G401 (cell line): ENCODE measurements at places on chromosomes 6 and 20. TPM values are rescaled to one million over a fixed set of nuclear protein-coding genes. Genes with fewer than 3 reads are reported as not detected.

DNA sequence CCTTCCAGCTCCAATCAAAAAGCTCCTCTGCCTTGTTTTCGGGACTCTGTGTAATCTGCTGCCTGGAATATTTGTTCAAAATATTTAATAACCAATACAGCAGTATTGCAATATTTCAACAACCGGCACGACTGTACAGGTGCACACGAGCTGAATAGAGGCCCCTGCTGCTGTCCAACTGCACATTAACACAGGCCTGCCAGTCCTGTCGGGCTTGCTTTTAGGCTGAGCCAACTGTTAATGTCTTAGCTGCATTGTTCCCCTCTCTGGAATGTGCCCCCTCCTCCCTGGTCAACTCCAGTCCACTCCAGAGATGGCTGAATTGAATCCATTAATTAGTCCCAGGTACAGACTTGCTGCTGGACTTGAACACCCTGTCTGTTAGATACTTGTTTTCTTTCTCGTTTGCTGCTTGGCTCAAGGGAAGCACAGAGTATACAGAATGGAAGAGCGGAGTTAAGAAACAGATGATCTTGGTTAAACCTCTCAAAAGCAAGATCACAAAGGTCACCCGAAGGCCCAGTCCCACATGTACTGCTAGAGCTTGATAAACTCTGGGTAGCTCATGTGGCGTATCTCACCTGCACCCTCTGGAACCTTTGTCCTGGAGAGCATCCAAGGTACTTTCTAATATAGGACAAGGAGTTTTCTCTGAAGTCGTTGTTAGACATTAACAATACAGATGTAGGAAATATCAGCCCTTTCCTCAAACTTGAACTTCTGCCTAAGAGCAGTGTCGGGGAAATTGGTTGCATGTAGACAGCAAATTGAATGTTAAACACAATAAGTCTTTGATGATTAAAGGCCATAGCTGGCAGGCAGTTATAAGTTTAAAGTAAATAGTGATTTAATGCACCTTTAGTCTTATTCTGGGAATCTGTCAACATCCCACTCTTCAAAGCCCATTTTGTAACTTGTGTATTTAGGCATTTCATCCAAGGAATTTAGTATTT is 31.9 kb downstream of the SHLD1 start:
- DNase-seq, result no peak

MYMX gene
- total RNA-seq, result 0.43 and 8.3 TPM in 2 replicates

DNA sequence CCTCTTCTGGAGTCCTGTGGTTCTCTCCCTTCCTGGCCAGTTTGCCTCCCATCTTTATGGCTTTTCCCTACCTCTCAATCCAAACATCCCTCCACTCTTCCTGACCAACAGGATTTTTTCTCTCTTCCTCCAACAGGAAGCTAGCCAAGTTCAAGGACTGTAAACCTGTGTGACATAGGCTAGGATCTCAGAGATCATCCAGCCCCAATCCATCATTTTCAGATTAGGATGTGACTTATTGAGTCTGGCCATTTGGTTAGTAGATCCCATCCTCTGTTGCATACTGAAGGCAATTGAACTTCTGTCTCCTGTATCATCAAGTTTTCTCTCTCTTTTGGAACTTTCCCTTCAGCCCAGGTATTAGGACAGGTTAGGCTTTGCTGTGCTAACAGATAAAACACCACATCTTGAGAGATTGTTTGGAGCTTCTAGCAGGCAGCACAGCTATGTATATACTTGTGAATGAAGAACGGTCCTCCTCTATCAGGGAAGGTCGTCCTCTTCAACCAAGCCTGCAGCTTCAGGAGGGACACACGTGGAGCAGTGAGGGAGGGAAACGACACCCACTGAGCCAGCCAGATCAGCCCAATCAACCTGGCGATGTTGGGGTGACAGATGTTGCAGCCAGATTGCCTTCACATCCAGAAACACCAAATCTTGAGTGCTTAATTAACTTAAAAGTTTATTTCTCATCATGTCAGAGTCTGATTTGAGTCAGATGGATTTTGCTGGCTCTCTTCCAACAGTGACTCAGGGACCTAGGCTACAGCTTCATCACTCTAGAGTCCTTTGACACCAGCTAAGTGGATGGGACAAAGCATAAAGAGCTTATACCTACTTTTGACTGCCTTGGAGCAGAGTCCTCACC is 106.8 kb downstream of the GJA10 start:
- DNase-seq, result no peak

DNA sequence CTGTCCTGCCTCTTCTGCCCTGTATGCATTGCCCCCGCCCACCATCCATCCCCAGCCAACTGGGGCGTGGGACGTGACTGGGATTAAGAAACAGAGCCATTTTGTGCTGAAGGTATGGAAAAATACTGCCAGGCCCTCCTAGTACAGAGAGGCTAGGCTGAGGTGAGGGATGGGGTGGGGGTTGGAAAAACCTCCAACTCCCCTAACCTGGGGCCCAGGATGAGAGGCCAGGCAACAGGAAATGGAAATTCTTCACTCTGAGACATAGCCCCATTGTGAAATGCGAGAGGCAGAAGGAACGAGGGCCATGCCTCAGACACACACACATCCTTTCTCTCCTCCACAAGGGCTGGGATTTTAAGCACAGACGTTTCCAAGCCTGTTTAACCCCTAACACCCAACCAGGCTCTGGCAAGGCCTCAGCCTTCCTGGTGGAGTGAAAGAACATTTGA is 19.9 kb downstream of the KCNK5 start:
- no peak for DNase-seq

GRCh38 chr6:122180132-122180531 is 219.3 kb upstream of the HSF2 start:
- DNase-seq, result peak; percentile 35

SLC22A3 gene
- total RNA-seq, result not detected in 2 replicates

DNA sequence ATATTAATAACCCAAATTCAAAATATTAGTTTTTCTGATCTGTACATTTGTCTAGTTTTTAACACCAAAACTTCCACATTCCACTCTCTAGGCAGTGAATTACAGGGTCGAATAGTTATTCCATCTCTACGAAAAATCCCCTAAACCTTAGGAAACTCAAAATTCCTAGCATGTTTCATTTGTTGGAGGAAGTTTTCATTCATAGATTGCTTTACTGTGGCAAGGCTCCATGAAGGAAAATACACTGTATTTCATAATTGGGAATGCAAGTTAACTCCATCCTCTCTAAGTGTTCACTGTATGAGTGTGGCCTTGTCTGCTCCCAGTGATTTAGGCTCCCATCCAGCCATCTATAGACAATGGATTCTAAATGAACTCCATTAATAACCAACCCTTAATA is 296.1 kb downstream of the TENT5A start:
- DNase-seq, result no peak

GRCh38 chr20:4152696-4153235 is 137.4 kb upstream of the RNF24 start:
- DNase-seq, result no peak

GRCh38 chr6:108872141-108872557 is 23.9 kb downstream of the ARMC2 start:
- DNase-seq, result peak; percentile 31

DNA sequence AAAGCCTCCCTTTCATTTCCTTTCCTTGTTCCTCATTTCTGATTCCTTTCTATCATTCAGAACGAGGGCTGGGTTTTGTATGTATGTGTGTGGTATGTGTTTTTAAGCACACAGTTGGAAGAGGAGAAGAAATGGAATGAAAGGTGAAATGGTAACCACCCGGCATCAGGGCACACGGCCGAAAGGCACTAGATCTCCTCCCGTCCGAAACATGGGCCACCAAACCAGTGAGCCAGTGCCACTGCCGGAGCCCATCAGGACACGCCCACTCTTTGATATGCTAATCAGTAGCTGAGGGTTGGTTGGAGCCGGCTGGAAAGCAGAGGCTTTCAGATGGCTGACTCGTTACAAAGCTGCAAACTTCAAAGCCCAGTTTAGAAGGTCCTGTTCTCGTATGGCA is 228.6 kb upstream of the JARID2 start:
- DNase-seq, result peak; percentile 37

DNA sequence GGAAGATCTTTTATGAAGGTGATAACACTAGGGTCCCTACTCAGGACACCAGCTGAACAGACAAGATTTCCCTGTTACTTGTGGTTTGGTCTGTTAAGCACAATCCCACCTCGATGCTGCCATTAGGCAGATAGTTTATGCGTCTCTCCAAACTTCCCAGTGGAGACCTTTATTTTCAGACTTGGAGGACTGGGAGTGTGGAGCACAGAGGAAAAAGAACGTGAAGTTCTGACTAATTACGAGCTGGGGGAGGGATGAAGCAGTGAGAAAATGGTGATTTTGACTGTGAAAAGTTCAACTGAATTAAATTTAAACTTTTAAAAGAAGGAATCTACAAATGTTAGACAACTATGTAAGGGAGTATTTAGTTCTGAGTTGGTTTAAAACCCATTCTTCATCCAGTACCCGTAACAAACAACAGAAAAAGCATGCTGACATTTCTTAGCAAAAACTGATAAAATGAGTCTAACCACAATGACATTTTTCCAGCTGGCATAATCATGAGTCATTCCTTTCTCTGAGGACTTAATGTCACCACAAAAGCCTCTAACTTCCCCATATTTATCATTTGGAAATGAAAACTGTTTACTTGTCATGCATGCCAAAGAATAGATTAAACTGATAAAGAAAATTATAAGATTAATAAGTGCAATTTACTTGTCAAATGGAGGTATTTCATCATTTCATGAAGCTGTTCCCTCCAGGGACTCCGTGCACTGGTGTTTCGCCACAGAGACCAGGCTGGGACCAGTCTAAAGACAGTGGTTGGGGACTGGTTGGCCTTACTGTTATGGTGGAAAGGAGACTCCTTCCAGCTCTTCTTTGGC is 113.3 kb upstream of the SSTR4 start:
- no peak for DNase-seq

CST7 gene
- total RNA-seq, result not detected in 2 replicates

DNA sequence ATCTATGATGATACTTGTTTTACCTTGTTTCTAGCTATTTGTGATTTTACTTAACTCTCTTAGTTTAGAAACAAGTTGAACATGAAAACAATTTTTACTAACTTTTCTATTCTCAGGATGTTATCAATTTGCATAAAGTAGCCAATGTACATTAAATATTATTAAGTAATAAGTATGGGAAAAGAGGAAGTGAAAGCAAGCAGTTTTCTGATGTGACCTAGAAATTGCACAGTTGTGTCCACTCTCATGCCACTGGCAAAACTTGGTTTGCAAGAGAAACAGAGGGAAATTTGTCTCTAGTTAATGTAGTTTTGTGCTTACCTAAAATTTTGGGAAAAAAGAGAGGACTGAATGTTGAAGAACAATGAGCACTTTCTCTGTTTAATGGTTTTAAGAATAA is 19.2 kb upstream of the TSPYL1 start:
- no peak for DNase-seq

GNMT gene
- 0.75 TPM in 1 of 2 replicates, not detected in the other for total RNA-seq

TCP11 gene
- total RNA-seq, result not detected in 2 replicates

DNA sequence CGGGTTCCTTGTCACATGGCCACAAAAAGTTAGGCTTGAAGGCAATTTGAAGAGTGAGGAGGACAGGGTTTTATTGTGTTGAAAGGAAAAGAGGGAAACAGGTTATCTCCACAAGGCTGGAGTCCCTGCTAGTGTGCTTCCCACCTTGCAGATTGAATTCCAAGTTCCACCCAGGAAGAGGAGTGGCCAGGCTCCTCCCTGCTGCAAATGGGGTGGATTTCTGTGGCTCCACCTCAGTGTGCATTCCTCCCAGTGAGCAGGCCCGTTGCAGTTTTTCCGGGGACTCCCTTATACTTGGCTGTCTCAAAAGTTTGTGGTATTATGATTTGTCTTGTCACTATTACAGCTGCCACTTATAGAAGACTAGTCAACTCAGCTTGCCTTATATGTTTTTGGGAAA is 281.8 kb upstream of the PLCB4 start:
- no peak for DNase-seq

DNA sequence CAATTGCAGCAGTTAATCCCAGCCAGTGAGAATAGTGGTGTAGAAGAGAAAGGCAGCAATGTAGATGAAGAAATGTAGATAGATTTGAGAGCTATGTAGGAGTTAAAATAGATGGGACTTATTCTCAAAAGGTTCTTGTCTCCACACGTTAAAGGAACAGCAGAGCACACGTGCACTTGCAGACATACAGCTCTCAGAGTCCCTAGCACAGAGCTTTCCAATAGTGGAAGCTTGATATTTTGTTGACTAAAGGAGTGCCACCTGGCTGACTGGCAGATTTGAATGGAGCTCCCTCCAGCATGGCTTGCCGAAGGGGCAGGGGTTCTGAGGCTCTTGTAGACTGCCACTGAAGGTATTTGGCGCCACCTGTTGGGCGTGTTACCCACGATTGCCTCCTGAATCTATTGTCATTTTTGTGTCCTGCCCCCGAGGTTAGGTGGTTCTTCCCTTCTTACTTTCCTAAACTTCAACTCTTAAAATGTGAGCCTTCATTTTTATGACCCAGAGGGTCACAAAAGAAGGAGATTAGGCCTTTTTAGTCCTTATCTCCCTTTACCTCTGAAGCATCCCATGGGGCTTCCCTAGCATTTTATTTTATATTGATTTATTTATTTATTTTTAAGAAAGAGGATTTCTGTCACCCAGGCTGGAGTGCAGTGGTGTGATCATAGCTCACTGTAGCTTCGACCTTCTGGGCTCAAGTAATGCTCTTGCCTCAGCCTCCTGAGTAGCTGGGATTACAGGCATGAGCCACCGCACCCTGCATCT is 16.4 kb downstream of the BRD2 start:
- DNase-seq, result peak; percentile 95

IL20RA gene
- not detected in 2 replicates for total RNA-seq

- DNase-seq, result no peak
Measured at GRCh38 chr6:129663531-129663930, 46.4 kb downstream of the ARHGAP18 start.

- no peak for DNase-seq
Measured at GRCh38 chr6:1597924-1598323, 11.8 kb upstream of the FOXC1 start.

GRCh38 chr6:11353921-11354389 is 121.5 kb upstream of the NEDD9 start:
- no peak for DNase-seq

DNA sequence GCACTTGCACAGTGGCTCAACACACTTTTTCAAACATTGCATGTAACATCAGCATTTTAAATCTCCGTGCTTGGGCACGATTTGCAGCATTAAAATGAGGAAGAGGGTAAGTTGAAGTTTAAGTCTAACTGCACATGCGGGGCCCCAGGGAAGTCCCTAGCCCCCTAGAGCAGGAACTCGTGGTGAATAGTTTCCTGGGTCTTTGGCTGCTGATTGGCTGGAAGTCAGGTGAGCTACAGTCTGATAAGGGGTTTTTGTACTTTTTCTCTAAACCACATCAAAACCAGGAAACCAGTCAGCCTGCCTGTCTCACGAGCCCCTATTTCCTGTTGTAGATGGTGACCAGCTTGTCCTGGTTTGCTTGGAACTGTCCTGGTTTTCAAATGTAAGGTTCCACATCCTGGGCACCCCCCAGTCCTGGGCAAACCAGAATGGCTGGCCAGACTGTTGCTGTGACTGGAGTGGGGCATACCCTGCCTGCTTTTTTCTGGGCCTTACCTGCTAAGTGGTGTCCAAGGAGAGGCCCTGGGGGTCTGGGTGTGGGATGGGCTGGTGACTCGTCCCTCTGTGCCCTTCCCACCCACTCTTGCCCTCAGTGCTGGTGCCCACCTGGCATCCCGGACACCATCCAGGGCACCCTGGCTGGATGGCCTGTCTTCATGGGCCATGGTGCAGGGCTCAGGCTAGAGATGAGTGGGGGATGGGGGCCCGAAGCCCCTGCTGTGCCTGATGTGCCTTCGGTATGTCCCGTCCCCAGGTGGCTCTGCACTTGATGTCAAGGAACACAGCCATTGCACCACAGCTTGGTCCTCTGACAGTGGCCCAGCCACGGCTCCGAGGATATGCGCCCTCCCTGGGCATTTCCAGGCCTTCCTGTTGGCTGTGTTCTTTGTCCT is 31.8 kb downstream of the SUN5 start:
- no peak for DNase-seq

GRCh38 chr6:157226026-157226625 is 97.2 kb downstream of the TMEM242 start:
- no peak for DNase-seq

SMOC2 gene
- 0.20 and 1.1 TPM in 2 replicates for total RNA-seq

PAK5 gene
- not detected in 2 replicates for total RNA-seq
